ENCODE measurements at places on chromosomes 4 and X. TPM values are rescaled to one million over a fixed set of nuclear protein-coding genes. Genes with fewer than 3 reads are reported as not detected.
A peak's percentile ranks its signal among the peaks of the same experiment; 100 is the strongest.

DNA sequence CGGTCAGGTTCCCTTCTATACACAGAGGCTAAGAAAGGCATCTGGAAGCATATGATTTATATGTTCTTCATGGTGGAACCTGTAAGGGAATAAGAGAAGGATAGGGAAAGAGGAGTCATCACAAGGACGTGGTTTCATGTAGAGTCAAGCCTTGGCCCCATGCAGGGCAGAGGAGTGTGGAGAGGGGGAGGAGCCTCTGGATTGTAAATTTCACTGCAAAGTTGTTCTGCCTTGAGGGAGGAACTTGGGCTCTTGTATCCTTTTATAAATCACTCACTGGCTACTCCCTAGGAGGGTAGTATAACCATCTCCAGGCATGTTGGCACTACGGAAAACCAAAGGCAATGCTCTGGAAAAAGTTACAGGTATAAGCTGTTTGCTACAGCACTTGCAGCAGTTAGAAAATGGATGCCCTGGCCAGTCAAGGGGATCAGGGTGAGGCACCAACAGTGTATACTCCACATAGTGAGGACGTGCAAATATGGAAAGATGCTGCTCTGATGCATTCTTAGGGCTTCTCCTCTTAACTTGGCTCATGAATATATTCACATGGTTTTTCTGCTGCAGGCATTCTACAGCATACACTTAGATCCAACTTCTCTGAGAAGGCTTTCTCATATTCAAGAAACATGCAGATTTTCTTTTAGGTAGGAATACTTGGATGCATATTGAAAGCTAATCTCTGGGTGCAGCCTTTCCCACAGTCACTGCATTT lies 60.3 kb upstream of the ZNF81 start:
- no peak for DNase-seq

DNA sequence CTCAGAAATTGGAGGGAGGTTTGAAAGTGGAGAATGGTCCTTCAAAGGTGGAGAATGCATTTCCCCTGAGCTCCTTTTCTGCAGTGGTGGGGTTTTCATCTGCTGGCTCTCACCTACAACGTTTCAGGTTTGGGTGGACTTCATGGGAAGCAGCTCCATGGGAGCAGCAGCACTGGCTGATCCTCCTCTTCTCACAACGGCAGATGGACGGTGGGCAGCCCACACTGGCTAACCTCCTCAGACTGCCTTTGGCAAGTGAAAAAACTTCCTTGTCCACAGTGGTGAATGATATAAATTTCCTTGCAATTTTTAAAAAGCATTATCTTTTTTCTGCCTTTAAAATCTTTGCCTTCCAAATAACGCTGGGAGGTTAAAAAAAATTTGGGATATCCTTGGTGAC lies 93.5 kb downstream of the ZNF827 start:
- no peak for DNase-seq

DNA sequence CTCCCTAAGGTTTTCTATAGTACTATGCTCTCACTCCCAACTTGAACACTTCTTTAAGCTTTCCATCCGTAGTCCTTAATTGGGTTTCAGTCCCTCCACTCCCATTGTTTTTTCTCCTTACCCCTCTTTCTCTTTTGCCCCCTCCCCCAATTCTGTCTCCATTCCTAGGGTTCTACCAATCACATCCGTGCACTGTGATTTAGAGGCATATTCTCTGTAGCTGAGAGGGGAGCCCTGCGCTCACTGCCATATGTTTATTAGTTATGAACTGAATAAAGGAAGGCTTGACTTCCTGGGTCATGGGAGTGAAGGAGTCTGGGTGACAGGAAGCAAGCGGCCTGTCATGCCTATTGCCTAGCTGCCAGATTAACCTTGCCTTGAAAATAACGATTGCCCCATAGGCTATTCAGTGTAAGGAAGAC lies 471 bp downstream of the MCTS1 start:
- peak; percentile 39 for DNase-seq

- DNase-seq = no peak
Measured at GRCh38 chrX:10591363-10592335, 28.7 kb downstream of the MID1 start.

DNA sequence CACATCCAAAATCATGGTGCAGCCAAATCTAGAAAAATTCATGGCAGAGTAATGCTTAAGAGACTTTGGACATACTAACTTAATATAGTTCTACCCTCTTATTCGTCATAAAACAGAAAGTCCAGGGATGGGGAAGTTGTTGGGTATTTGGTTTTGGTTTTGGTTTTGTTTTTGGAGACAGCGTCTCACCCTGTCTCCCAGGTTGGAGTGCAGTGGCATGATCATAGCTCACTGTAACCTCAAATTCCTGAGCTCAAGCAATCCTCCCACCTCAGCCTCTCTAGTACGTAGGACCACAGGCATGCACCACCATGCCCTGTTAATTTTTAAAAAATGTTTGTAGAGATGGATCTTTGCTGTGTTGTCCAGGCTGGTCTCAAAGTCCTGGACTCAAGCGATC lies 271.8 kb upstream of the TENM3 start:
- DNase-seq = no peak

DNA sequence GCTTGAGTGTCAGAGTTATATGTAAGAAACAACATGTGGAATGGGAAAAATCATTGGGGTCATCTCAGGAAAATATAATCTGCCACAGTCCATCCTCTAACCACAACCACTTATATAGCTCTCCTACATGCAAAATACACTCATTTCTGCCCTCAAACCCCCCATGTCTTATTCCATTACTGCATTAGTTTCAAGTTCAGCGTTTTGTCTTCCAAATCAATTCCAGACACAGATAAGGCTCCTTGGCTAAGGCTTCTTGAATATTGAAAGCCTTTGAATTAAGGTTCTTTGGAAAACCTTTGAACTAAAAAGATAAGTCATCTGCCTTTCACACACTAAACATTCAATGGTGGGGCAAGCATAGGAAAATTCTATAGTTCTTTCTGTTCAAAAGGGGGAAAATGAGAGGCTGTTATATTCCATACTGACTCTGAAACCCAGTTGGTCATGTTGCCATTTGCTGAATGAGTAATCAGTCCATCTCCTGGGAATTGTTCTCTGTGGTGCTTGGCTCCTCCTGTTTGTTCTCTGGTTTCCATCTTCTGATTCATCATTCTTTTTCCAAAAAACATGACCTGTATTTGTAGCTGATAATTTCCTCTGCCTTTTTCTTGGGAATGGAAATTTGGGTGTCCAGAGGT lies 218.7 kb downstream of the BMPR1B start:
- DNase-seq = peak; percentile 24

- no peak for DNase-seq
Measured at GRCh38 chr4:181796502-181796901, 446.7 kb upstream of the TENM3 start.

GRCh38 chr4:25838526-25838925 lies 24.3 kb downstream of the SEL1L3 start:
- DNase-seq = no peak

DNA sequence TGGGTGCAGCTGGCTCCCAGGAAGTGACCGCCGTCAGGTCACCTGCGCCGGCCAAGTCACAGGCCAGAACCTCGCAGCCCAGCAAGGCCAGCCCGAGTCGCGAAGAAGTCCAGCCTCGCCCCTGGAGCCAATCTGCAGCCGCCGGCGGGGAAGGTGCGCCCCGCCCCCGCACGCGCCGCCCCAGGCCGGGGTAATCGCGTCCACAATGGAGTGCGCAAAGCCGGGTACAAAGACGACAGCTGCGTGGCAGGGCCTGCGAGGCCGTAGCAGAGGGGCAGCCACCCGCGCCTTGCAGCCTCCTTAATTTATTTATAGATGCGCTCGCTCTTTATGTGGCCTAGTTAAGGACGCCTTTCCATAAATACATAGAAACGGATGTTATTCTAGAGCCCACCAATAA lies 139.4 kb upstream of the CPEB2 start:
- DNase-seq = no peak

- DNase-seq = peak; percentile 20
Measured at GRCh38 chr4:88792821-88793220, 95.2 kb upstream of the NAP1L5 start.

- DNase-seq = no peak
Measured at GRCh38 chrX:103913356-103914020, 48.9 kb upstream of the TMSB15B start.

GRCh38 chrX:135516376-135516775 lies 4.1 kb upstream of the INTS6L start:
- DNase-seq = no peak

GRCh38 chrX:84363051-84363450 lies 139.2 kb downstream of the HDX start:
- no peak for DNase-seq

GRCh38 chr4:2935762-2936743 lies 27.2 kb downstream of the NOP14 start:
- DNase-seq = no peak

DNA sequence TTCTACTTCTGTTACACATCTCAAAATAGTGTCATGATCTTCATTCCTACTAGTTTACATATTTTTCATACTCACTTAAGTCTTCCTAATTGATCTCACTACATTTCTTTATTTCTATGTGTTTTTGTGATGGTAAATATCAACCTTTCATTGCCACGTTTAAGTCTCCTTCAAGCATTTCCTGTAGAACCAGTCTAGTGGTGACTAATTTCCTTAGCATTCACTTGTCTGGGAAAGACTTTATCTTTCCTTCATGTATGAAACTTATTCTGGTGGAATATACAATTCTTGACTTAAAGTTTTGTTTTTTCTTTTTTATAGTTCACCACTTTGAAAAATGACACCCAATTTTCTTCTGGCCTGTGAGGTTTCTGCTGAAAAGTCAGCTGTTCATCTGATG lies 181.4 kb upstream of the NEIL3 start:
- no peak for DNase-seq

GRCh38 chr4:25060241-25060962 lies 29.7 kb upstream of the LGI2 start:
- DNase-seq = no peak

GRCh38 chr4:139958739-139959098 lies 195.3 kb downstream of the MAML3 start:
- peak; percentile 87 for DNase-seq

- DNase-seq = no peak
Measured at GRCh38 chr4:183636503-183636902, 22.5 kb downstream of the RWDD4 start.

- no peak for DNase-seq
Measured at GRCh38 chr4:111988514-111988913, 156.7 kb upstream of the FAM241A start.

DNA sequence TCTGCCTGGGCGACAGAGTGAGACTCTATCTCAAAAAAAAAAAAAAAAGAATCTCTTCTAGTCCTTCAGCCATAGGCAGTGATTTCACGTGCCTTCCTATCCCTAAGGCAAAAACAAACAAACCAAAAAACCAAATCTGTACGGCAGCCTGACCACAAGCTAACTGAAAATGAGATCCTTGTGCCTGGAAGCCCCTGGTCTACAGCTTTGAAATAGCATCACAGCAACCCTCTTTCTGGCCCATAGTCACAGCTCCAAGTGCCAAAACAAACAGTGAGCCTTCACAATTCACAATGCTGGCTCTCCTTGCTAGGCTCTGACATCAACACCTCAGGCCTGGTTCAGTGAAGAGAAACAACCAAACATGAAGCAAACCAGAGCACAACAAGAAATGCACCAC lies 46.1 kb downstream of the TMEM150C start:
- DNase-seq = peak; percentile 84

The SSX2 gene
- not detected for total RNA-seq

The CLDN34 gene
- 0.20 TPM for total RNA-seq

The CSAG1 gene
- not detected for total RNA-seq

The STPG2 gene
- total RNA-seq = not detected

The HEPH gene
- 2.4 TPM for total RNA-seq

The IQCM gene
- total RNA-seq = not detected

The PDE5A gene
- 3.3 TPM for total RNA-seq

Data from lung microvascular endothelial cell (primary cell).